ENCODE measurements at places on chromosomes 7 and 10.

DNA sequence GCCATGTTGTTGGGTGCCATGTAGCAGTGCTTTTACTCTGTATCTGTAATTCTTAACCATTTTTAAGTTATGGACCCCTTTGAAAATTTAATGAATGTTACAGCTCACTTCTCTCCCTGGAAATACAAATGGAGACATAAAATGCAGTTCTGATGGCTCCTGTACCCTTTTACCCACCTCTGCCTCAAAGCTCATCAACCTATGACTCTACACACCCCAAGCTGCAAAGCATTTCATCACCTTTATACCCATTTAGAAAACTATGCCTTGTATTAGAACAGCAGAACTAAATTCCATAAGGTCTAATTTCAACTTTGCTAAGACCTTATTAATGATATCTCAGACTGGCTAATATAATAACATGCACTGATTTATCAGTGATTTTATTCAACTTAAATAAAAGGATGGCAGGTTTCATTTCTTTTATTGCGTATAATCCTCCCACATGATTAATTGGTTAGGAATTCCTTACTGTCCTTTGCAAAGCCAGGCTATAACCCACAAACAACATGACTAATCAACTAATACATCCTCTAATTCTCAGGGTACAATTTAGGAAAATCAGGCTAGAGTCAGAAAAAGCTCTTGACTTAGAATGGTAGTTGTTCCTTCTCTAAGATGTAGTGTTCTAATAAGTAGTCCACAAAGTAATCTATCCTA lies 68.1 kb downstream of the CPEB3 start:
- peak; percentile 27 for DNase-seq

GRCh38 chr7:30038196-30038980 lies 10.2 kb downstream of the PLEKHA8 start:
- DNase-seq: no peak

DNA sequence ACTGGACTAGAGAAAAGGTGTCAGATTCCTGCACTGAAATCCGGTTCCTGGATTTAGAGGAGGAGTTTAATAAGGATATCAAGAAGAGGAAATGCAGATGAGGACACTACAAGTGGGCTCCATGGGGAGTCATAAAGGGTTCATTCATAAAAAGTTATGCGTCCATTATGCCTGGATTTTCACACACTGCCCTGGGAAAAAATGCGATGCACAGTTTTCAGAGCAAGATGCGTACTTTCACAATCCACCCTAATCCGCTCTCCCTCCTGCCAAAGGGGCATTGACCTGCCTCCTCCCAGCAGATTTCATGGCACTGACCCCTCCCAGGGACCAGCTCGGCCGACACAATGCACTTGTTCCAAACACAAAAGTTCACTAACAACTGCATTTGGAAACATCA lies 42.2 kb upstream of the OPALIN start:
- DNase-seq: no peak

- DNase-seq: no peak
Observed at GRCh38 chr10:120917521-120918250, 66.5 kb downstream of the WDR11 start.

DNA sequence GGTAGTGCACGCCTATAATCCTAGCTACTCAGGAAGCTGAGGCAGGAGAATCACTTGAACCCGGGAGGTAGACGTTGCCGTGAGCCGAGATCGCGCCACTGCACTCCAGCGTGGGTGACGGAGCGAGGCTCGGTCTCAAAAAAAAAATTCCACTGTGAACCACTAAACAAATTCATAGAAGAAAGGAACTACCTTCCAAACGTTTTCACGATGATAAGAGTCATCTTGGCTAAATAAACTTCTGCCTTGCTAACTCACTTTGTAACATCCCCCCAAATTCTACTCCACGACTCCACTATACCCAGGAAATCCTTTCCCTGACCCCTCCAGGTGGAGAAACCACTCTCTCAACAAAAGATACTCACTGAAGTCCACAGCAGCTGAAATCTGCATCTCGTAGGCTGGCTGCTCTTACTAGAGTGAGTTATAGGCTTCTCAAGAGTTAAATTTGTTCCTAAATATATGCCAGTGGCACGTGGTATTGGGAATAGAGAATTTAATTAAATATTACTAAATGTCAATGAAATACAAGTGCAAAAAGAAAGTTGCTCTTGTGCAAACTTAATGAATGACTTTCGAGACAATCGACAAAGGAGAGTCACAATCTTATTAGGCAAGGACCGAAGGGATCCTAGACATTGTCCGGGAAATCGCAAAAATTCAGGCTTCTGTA lies 1.6 kb upstream of the GTF2I start:
- DNase-seq: no peak

- DNase-seq: no peak
Observed at GRCh38 chr10:127485153-127485857, 63.8 kb upstream of the NPS start.

GRCh38 chr10:51649064-51649463 lies 50.3 kb downstream of the CSTF2T start:
- no peak for DNase-seq

GRCh38 chr10:68595513-68595912 lies 35.4 kb downstream of the TET1 start:
- no peak for DNase-seq

GRCh38 chr10:18350340-18350739 lies 210.1 kb downstream of the CACNB2 start:
- DNase-seq: no peak

GRCh38 chr10:2900530-2900929 lies 166.8 kb upstream of the PFKP start:
- DNase-seq: no peak

GRCh38 chr7:105014693-105015389 lies 836 bp downstream of the KMT2E start:
- no peak for DNase-seq

DNA sequence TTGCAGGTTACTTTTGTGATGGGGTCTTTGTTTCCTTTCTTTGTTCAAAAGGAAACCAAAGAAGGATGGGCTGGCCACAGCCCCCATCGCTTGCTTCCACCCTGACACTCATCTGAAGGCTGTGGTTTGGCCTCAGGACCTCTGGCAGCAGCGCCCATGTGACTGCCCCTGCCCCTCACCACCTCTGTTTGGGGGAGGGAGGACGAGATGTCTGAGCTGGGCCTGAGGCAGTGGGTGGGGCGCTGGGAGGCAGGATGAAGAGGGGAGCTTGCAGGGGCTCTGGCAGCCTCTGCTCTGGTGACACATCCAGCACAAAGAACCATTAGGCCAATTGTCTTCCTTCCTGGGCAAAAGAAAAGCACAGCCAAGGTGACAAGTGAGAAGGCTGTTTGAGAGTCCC lies 15.9 kb upstream of the CHST15 start:
- no peak for DNase-seq

GRCh38 chr10:1977461-1977860 lies 240.1 kb upstream of the ADARB2 start:
- no peak for DNase-seq

DNA sequence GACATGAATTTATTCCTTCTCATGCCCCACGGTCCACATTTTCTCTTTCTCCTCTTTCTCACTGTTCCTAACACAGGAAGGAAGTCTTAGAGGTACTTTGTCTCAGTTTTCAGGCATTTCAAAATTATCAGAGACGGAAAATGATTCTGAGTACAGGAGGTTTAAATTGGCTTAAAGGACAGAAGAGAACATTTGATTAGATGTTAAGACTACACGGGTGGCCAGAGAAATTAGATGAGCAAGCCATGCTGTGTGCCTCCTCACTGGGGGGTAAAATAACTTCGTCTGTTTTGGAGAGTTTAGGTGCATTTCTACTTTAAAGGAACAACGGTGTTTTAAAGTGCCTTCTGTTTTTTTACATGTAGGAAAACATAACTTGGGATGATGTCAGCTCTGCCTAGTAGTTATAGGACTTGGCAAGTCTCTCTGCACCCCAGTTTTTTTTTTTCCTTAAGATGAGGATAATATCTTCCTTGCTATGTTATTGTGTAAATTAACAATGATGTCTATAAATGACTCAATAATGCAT lies 66.9 kb downstream of the MCMBP start:
- DNase-seq: no peak

GRCh38 chr7:140676306-140676705 lies 3.6 kb downstream of the ADCK2 start:
- DNase-seq: no peak

GRCh38 chr7:132528695-132529094 lies 47.6 kb downstream of the PLXNA4 start:
- no peak for DNase-seq

- DNase-seq: no peak
Observed at GRCh38 chr7:111887734-111888133, 318.5 kb downstream of the DOCK4 start.

- DNase-seq: no peak
Observed at GRCh38 chr7:127251465-127252376, 1.0 kb downstream of the GRM8 start.

GRCh38 chr10:118566911-118567310 lies 28.5 kb downstream of the PRLHR start:
- no peak for DNase-seq

- DNase-seq: no peak
Observed at GRCh38 chr10:63384675-63385074, 81.1 kb downstream of the JMJD1C start.

DNA sequence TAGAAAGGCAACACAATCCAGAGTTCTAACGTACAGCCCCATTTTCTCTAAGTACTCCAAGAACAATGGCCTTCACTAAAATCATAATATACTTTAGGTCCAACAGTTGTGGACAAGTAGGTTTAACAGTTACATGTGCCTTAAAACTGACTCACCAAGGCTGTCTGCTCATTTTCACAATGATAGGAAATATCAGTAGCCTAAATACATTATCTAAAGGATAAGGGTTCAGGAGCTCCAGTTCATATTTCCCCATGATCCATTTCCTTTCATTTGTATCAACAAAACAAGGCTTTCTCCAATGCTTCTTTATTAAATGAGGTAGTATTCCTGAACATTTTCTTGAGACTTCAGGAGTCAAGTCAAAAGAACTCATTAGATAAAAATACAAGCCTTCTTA lies 164.0 kb downstream of the SLC25A13 start:
- no peak for DNase-seq

GRCh38 chr10:27248215-27248614 lies 7.6 kb upstream of the ACBD5 start:
- no peak for DNase-seq

DNA sequence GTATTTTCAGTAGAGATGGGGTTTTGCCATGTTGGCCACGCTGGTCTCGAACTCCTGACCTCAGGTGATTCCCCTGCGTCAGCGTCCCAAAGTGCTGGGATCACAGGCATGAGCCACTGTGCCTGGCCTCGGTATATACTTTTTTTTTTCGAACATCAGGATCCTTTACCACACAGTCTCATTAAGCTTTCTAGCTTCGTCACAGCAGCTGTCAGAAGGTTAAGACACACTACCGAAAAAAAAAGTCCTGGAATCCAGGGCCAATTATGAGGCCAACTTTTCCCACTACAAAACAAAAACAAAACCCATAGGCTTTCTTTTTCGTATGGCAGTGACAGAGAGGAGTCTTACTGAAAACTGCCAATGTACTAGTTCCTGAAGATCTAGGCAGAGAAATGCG lies 30.7 kb downstream of the ZC3HC1 start:
- no peak for DNase-seq

GRCh38 chr10:113433711-113434110 lies 119.1 kb upstream of the HABP2 start:
- DNase-seq: no peak

DNA sequence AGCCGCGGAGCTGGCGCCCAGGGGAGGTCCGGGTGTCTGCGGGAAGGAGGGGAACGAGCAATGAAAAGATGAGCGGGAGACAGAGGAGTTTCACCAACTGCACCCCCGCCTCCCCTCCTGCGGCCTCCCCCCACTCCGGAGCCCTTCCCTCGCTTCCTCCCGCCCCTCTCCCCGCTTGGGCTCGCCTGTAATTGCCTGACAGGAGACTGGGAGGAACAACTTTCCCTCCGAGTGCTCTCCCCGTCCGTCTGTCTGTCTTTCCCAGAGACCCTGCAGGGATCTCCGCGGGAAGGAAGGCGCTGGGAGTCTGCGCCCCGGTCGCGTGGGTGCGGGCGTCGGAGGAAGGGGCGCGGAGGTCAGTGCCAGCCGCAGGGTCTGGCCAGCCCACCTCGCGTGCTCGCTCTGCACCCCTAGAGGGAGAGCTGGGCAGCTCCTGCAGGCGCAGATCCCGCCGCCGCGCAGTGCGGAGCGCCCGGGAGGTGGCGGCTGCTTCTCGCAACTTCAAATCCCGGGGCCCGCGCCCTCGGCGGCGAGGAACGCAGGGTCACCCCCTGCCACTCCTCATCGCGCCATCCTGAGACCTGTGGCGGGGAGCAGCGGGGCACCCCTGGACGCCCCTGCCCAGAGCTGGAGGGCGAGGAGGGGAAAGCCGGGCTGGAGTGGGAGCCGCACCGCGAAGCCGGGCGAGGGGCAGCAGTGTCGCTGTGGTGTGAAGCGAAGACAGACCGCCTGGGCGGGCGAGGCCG lies 511 bp upstream of the NRP1 start:
- DNase-seq: no peak
